ENCODE measurements at places on chromosomes 2 and 18. TPM values are rescaled to one million over a fixed set of nuclear protein-coding genes. Genes with fewer than 3 reads are reported as not detected.

GRCh38 chr2:2621855-2622254 is 290.8 kb upstream of the MYT1L start:
- no peak for DNase-seq

GRCh38 chr2:101509499-101510284 is 34.8 kb upstream of the RFX8 start:
- DNase-seq, result no peak

- DNase-seq, result no peak
Observed at GRCh38 chr18:73099759-73100158, 232.0 kb upstream of the NETO1 start.

GRCh38 chr2:232444409-232445148 is 11.4 kb upstream of the ALPI start:
- peak; percentile 74 for DNase-seq

DNA sequence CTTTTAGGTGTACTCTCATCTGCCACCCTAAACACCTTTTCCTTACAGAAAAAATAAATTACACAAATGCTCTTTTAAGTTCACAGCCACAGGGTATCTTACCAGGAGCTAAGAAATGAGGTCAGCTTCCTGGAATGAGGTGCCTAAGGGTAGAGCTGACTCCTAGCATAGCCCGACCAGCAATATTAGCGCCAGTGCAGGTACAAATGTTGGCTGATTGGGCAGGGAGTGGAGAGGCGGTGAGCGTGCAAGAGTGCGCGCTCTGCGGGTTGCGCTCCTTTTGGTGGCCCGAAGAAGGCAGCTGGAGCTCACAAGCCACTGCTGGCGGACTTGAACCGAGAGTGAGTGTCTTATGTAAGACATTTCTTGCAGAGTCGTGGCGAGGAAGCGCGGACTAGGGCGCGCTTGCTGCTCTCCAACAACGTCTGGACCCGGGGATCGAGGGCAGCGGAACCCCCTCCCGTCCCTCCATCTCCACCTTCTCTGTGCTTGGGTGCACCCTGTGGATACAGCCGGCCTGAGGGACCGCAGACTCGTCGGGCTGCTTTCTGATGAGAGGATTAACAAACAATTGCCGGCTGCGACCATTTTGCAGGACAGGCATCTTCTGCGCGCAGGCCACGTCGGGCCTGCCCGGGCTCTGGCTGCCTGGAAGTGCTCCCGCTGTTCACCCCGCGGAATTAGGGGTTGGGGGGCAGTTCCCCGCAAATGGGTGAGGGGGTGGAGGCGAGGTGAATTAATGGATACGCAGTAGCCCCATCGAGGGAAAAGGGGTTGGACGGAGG is 17.3 kb downstream of the BOLA3 start:
- no peak for DNase-seq

GRCh38 chr18:43389163-43389562 is 111.9 kb upstream of the SYT4 start:
- no peak for DNase-seq

DSG4 gene
- not detected for total RNA-seq

GRCh38 chr2:238024986-238025385 is 35.8 kb upstream of the SCLY start:
- no peak for DNase-seq

- no peak for DNase-seq
Observed at GRCh38 chr18:76188097-76188496, 306.9 kb downstream of the ZNF516 start.

GRCh38 chr2:236879416-236879963 is 206.2 kb upstream of the COPS8 start:
- DNase-seq, result no peak

C2orf80 gene
- total RNA-seq, result not detected

- DNase-seq, result no peak
Observed at GRCh38 chr2:168559187-168559586, 103.1 kb downstream of the CERS6 start.

GRCh38 chr2:127054604-127054930 is 52.4 kb downstream of the BIN1 start:
- DNase-seq, result no peak

DNA sequence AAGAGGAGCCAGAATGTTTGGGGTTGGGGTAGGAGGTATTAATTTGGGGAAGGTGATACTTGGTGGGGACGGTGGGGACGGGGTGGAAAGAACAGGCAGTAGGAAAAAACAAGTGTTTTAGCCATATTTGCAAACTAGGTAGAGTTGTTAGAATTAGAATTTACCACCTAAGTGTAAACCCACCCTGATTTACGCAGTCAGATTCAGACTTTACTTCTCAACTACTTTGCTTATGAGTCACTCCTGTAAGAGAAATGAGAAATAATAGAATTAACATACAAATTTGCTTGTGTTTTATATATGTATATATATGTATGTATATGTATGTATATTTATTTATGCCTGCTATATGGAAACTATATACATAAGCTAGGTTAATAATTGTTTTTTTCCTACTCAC is 1168.2 kb upstream of the ZEB2 start:
- no peak for DNase-seq

DNA sequence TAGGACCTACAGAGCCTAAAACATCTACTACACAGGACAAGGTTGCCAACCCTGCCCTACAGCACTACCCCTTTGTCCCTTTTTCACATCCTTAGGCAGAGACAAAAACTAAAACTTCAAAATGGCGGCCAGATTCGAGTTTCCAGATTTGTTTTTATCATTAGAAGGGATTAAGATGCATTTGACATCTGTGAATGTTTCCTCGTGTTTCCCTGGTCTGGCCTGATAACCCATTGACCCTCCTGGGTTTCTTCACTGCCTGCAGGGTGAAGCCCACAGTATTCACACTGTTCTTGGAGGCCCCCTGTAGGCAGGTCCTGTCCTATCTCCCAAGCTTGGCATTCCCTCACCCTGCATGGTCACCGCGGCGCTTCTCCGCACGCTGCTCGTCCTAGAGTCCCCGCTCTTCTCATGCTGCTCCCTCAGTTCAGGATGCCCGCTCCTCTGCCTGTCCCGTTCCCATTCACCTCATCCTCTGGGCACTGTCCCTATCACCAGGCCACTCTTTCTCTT is 67.6 kb downstream of the TPGS2 start:
- DNase-seq, result no peak

DNA sequence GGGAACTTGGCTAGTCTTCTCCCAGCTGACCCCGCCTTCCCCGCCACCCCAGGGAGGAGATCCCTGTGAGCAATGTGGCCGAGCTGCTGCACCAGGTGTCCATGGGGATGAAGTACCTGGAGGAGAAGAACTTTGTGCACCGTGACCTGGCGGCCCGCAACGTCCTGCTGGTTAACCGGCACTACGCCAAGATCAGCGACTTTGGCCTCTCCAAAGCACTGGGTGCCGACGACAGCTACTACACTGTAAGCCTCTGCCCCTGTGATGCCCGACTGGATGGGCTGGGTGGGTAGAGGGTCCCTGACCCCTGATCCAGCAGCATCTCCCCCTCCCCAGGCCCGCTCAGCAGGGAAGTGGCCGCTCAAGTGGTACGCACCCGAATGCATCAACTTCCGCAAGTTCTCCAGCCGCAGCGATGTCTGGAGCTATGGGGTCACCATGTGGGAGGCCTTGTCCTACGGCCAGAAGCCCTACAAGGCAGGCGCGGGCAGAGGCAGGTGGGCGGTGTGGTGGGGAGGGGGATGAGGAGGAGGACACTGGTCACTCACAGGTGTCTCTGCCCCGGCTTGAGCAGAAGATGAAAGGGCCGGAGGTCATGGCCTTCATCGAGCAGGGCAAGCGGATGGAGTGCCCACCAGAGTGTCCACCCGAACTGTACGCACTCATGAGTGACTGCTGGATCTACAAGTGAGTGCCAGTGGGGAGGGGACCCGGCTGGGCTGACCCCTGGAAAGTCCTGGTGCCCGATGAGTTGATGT is 24.2 kb downstream of the ZAP70 start:
- no peak for DNase-seq

PRSS56 gene
- total RNA-seq, result not detected

EIPR1 gene
- 118 TPM for total RNA-seq

GRCh38 chr18:10245846-10246175 is 208.6 kb upstream of the APCDD1 start:
- DNase-seq, result no peak

DNA sequence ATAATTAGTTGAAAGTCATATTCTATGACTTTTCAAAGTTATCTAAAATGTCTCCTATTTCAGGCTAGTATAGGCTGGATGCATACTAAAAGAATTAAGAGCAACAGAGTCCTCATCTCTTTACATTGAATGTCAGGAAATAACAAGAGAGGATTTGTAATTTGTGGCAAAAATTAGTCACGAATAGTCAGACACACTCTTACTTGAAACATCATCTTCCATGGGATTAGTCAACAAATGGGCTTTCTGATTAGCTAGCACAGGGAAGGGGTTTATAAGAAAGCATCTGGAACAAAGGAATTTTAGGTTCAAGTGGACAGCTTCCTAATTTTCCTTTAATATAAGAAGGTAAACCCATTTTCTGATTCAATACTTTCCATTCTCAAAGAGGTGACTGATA is 330.3 kb upstream of the MEX3C start:
- no peak for DNase-seq

DNA sequence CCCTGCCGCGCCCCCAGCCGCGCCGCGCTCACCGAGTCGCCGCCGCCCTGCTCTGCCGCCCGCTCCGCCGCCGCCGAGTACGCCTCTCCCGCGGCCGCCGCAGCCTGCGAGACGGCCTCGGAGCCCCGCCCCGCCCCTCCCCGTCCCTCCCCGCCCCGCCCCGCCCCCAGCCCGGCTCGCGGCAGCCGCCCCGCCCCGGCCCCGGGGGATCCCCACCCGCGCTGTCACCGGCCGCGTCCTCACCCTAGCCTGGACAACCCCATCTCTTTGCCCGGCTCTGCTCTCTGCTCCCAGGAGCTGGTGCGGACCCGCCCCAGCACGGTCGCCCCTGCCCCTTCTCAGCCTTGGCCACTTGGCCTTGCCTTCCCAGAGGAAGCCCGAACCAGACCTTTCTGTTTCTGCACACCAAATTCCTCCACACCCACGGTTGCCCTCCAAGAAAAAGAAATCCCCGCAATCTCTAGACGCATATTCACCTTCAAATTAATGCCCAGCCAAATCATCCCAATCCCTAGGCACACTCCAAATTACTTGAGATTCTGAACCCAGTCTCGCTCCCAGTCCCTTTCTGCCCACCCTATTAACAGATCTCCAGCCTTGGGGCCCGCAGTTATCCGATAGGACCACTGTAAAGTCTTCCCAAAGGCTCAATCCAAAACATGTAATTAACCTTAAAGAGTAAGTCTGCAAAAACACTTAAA is at the start of gene CYRIA:
Gene CYRIA, minus strand, starts transcription at position 87 of the 701 bp plus-strand sequence. CDS start 77,715 bp downstream, outside the sequence.
- DNase-seq, result no peak

PSMD1 gene
- 206 TPM for total RNA-seq

DNA sequence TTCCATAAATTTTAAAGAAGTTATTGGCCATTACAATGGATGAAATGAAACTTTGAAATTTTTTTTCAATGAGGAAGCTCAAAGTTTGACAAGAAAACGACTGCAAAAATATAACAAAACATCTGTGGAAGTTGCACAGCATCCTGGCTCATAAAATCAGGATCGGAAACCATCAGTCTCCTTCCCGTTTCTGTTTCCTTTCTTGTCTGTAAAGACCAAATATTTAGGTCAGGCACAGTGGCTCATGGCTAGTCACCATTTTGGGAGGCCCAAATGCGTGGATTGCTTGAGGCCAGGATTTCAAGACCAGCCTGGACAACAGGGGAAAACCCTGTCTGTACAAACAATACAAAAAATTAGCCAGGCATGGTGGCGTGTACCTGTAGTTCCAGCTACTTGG is 27.6 kb upstream of the SSB start:
- DNase-seq, result no peak

NEURL3 gene
- 0.45 TPM for total RNA-seq

- DNase-seq, result no peak
Observed at GRCh38 chr18:30361864-30362540, 680.5 kb downstream of the DSC3 start.

GRHL1 gene
- total RNA-seq, result 0.57 TPM

DNA sequence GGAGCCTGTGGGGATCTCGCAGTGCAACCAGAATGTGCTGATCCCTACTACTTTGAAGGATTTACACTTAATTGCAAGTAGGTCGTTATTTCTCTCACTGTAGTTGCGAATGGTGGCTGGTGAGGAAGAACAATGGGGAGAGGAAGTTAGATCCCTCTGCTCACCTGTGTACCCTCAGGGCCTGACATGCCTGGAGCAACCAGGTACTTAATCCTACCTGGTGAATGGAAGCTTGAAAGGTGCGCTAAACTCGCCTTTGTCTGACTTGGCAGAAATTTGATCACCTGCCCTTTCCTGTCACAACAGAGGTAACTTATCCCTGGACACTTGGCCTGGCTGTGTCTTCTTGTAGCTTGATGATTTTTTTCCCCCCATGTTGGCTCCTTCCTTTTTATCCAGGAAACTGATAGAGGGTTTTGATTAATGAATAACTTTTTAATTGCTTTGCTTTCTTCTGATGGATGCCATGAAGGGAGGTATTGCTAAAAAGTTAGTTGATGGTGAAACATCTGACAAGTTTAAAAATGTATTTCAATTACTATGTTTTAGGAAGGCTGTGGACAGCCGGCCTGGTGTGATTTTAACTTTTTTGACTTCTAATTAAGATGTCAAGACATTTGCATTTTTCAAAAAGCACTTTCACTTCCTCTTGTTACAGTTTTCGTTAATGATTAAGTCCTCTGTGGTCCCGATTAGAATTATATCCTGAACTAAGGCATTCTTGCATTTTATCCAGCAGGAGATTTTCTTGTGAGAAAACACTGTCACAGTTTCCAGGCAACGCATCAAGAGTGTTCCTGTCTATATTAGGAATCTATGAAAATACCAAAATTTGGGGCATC is 9.2 kb downstream of the SGPP2 start:
- no peak for DNase-seq

CABYR gene
- 16.3 TPM for total RNA-seq

MOCOS gene
- 3.3 TPM for total RNA-seq

GRCh38 chr2:41924709-41925408 is 123.0 kb upstream of the PKDCC start:
- no peak for DNase-seq

ACMSD gene
- total RNA-seq, result not detected

DNA sequence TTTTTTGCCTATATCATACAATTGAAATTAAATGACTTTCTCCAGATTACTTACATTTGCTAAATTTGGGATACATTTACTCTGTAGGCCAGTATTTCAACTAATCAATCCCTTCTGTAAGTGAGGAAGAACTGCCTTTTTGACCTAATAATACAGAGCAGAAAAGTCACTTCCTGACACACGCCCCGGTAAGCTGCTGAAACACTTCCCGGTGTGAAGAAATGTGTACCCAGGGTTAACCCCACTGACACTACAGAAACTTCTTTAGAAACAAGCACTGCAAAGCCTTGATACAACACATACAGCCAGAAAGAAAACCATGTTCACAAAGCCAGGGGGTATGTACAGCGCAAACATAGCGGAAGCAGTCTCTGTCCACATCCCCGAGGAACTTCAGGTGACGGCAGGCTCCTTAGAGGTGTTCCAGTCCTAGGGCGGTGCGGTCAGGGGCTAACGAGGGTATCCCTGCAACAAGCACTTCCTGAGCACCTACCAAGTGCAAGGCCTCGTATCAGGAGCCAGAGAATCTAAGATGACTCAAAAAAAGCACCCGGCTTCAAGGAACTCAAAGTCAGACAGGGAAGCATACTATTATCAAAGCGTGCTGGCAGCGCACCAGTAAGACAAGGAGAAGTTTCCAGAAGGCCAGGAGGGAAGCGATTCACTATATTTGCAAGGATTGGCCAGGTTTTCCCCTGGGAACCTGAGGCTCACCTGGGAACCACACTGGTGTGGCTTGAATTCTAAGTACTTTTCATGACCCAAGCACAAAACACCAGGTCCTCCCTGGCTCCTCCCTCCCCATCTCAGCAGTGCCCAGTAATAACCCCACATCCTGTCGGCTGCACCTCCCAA is 46.6 kb downstream of the ZNF516 start:
- no peak for DNase-seq

Measured in A172 (cell line).